ENCODE measurements at places on chromosomes 1 and 21.

DNA sequence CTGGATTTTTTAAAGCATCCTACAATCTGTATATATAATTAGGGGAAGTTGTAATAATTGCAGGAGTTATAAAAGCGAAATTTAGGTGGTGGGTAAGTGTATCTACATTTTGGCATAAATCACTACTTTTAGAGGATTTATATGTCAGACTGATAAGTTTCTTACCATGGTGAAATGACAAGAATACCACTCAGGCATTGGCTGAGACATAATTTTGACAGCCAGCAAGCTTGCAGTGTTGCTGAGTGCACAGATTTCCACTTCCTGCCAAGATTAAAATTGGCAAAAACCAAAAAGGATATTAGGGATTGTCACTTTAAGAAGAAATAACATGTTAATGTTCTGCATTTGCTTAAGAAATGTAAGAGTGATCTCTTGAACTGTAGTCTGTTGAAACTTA lies 28.2 kb downstream of the NFIA start:
- no peak for DNase-seq

DNA sequence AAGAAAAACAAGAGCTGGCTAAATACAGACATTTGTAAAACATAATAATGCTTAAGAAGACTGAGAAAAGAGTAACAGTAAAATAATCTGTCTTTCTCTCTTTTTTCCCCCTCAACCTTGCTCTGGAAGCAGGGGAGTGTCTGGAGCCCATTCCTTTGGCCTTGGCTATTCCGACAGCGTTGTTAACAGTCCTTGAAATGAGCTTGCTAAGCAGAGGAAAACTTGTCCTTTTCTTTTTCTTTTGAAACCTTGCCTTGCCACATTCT lies 6.7 kb upstream of the CA6 start:
- no peak for DNase-seq

- no peak for DNase-seq
Measured at GRCh38 chr1:220717800-220718640, 27.9 kb downstream of the C1orf115 start.

DNA sequence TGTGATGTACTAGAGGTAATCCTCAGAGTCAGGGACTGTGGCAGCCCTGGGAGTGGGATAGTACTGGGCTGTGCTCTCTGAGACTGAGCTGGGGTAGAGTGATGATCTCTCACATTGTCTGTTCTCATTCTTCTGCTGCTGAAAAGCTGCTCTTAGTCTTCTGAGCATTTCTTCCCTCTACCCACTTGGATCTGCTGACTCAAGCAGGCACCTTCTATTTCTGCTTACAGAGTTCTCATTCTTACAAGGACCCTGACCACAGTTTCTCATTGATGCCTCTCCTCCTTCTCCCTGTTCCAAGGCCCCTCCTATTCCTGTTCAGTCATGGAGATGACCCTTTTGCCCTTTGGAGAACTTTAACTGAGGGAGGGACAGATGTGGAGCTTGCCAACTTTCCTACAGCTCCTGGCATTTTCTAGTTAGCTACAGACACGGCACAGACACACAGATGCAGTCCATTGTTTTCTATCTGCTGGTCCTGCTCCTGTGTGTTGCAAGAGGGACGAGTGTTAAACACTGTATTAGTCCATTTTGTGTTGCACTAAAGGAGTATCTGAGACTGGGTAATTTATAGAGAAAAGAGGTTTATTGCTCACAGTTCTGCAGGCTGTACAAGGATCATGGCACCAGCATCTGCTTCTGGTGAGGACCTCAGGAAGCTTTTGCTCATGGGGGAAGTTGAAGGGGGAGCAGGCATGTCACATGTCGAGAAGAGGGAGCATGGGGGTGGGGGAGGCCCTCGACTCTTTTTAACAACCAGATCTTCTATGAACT lies 12.3 kb downstream of the MAPKAPK2 start:
- DNase-seq: no peak

GRCh38 chr1:203564024-203564423 lies 62.6 kb upstream of the ATP2B4 start:
- no peak for DNase-seq

DNA sequence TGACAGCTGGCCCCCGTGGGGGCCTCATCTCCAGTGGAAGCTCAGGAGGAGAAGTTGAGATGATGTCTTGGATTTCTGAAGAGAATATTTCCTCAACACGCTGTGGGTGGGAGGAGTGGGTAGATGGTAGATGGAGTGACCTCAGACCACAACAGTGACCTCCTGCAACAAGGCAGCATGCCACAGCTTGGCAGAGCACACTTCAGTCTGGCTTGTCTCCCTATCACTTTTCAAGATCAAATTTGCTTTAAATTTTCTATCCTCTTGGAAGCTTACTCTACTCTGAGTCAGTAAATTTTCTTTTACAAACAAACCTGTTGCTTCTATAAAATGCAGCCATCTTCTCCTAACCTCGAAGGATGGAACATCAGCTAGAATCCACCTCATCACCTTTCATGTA lies 59.7 kb downstream of the NTPCR start:
- no peak for DNase-seq

DNA sequence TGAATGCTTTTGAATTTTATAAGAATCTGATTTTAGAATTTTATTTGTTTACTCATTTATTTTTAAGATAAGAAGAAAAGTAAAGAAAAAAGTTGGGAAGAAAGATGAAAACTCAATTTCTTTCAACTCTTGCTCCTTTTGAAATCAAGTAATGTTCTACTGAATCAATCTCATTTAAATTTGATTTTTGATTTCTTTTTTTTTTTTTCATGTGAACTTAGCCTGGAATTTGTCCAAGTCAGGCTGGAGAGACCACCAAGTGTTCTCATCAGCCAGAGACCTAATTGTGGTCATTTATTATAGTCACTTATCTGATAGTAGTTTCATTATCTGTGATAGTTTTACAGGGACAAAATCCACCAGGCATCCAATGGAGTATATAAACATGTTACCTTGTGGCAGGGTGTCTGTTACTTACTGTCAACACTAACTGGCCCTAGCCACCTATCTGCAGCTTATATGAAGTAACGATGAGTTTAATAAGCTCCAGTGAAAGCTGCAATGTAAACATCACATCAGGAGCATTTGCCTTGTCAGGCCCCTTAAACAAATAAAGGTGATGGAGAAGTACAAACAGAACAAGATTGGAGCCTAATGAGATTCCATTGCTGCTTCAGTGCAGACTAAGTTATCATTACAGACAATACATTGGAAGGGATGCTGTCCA lies 39.2 kb downstream of the HLX start:
- DNase-seq: no peak

DNA sequence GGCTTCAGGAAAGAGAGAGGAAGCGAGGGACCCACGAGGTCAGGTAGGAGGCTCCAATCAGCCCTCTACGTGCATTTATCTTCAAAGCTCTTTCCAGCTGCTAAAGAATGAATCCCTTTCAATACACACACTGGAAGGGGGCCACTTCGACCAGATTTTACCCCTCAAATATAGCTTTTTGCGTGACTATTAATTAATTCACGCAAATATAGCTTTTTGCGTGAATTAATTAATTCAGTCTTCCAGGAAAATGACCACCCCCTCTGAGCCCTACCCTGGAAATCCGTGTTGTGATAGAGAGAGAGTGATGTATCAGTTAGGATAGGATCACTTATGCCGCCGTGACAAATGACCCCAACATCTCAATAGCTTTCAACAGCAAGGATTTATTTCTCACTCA lies 265.2 kb upstream of the TMEM51 start:
- no peak for DNase-seq

DNA sequence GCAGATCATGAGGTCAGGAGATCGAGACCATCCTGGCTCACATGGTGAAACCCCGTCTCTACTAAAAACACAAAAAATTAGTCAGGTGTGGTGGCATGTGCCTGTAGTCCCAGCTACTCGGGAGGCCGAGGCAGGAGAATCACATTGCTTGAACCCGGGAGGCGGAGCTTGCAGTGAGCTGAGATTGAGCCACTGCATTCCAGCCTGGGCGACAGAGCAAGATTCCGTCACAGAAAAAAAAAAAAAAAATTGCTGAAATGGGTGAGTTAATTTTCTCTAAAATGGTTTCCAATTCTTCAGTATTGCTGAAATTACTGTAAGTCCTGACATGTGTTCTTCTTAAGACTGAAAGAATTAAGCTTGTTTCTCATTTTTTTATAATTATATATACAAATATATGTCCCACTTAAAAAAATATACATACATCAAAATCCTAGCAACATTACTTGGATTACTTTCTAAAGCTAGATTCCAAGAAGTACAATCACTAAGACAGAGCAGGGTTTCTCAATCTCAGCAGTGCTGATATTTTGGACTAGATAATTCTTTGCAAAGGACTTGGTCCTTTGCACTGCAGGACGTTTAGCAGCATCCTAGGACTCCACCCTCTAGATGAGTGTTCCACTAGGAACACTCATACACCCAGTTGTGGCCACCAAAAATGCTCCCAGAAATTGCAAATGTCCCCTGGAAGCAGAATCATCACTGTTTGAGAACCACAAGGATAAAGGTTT lies 24.8 kb downstream of the ZNHIT6 start:
- no peak for DNase-seq

- no peak for DNase-seq
Measured at GRCh38 chr1:31812158-31812829, 3.5 kb downstream of the SPOCD1 start.

- peak; percentile 18 for DNase-seq
Measured at GRCh38 chr1:3000671-3001470, 20.4 kb upstream of the ACTRT2 start.

- DNase-seq: no peak
Measured at GRCh38 chr1:43527111-43527878, 3.4 kb upstream of the PTPRF start.

DNA sequence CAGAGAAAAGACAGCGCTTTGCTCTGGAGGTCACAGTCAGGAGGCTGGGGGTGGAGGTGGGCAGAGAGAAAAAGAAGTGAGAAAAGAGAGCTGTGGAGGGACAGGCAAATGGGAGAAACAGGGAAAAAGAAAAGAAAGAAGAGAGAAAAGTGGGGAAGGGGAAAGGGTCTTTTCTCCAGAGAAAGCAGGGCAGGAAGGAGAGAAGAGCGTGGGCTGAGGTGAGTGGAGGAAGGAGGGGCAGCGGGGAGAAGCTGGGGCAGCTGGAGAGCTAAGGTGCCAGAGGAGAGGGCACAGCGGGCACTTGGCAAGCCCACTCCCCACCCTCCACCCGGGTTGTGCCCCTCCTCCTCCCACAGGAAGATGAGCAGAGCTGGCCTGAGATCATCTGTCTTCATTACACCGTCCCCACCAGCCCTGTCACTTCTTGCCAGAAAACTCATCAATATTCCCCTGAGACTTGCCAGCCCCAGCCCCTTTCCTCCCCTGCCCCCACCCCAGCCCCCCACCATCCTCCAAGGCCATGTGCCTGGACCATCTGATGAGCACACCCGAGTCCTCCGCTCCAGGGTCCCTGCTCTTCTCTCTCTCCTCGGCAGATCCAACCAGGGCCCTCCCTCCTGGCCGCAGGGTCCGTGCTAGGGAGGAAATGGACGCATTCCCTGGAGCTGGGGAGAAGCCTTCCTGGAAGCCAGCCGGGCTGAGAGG lies 17.0 kb upstream of the BLACAT1 start:
- no peak for DNase-seq

GRCh38 chr1:71657891-71658679 lies 577.2 kb upstream of the ZRANB2 start:
- DNase-seq: no peak

- DNase-seq: no peak
Measured at GRCh38 chr1:13901597-13901996, 201.6 kb downstream of the PRDM2 start.

- DNase-seq: peak; percentile 77
Measured at GRCh38 chr1:184036517-184036949, 995 bp downstream of the COLGALT2 start.

DNA sequence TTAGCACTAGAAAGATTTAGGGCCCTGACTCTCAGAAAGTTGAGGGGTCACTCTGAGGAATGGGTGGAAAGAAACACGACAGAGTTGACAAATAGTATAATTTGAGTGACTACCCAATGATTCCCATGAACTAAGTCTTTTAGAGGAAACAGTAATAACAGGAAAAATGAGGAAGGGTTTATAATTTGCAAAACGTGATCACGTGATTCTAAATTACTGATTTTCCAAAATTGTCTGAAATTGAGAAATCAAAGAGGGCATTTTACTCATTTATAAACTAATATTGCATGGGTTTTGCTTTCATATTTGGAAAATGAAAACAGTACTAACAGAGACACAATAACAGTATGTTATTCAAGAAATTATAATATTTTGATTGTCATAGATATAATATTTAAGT lies 1335.7 kb downstream of the PLA2G4A start:
- no peak for DNase-seq

DNA sequence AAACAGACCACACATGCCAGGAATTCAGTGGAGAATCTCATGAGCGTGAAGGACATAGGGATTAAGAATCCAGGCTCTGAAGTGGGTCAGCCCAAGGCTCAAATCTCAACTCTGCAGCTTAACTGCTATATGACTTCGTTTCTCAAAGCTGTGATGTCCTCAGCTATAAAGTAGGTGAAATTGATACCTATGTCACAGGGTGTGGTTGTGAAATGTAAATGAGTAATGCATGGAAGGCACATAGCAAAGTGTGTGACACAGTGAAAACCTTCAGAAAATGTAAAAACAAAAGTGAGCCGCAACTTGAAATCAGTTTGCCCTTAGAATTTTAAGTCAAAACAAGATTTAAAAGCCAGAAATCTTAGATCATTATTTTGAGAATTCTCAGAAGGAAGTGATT lies 145.7 kb upstream of the PRMT6 start:
- no peak for DNase-seq

GRCh38 chr1:247118946-247119446 lies 14.8 kb upstream of the ZNF669 start:
- peak; percentile 65 for DNase-seq

DNA sequence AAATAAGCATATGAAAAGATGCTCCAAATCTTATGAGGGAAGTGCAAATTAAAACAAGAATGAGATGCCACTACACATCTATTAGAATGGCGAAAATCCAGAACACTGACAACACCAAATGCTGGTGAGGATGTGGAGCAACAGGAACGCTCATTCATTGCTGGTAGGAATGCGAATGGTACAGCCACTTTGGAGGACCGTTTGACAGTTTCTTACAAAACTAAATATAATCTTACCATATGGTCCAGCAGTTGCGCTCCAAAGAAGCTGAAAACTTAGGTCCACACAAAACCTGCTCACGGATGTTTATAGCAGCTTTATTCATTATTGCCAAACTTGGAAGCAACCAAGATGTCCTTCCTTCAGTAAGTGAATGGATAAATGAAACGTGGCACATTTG lies 50.3 kb downstream of the POFUT2 start:
- no peak for DNase-seq

DNA sequence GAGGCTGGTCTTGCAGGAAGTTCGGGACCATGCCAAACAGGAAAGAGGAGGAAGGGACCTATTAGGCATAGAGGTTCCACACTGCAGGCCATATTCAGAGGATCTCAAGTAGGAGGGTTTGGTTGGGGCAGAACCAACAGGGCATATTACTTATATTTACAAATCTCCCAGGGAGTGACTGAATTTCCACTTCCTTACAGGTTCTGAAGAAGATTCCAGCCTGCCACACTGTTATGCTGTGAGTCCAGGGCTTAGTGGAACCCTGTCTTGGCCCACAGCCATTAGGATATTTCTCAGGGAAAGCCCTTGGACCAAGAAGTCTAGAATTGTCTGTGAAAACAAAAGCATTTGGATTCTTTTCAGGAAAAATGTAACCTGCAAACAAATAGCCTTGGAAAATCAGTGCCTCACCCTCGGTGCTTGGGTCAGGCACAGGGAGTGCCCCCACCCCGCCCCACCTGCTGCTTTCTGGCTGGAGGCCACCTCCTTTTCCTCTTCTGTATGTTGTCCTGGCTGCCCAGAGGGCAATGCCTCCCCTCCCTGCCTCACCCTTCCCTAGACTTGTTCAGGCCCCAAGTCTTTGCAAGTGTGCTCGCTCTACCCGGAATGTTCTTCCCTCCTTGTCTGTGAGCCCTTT lies 41.0 kb upstream of the JUN start:
- DNase-seq: no peak
